ENCODE measurements at places on chromosomes 1 and 21. TPM values are rescaled to one million over a fixed set of nuclear protein-coding genes. Genes with fewer than 3 reads are reported as not detected.

DNA sequence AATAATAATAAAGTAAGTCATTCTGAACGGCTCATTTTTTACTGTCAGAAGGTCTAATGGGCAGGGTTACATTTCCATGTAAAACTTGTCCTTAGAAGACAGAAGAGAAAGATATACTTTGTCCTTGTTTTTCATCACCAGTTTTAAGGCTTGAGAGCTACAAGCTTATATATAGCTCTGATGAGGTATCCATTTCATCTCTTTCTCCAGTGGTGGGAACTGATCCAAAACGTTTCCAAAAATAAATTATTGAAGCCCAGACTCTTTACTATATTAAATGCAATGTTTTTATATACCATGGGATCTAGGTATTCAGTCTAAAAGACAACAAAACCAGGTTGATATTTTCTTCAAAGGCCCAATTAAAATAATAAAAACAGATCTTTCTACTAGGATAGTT lies 8.7 kb downstream of the B3GALNT2 start:
- peak; percentile 10 for DNase-seq

DNA sequence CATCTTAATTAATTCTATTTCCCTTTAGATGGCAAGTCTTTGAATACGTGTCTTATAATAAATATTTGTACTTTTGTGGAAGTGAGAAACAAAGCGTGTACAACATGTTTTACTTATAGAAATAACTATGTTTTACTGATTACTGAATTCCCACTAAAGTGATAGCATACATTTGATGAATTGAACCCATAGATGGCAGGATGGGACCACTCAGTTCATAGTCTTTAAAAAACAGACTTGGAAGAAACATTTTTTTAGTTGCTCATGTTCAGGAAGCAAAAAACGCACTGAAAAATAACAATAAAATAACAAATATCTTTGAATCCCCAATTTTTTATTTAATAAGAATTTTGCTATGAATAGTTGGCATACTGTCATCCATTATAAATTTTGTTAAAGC lies 507.1 kb upstream of the ZRANB2 start:
- DNase-seq: peak; percentile 32

DNA sequence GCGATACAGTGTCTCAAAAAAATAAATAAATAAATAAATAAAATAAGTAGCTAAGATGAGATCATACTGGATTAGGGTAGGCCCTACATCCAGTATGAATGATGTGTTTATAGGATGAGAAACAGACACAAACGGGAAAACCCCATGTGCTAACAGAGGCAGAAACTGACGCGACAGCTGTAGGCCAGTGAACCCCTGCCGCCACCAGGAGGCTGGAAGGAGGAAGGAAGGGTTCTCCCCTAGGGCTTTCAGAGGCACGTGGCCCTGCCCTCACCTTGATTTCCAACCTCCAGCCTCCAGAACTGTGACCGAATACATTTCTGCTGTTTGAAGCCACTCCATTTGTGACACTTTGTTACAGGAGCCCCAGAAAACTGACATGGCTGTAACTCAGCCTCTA lies 38.5 kb downstream of the CHD5 start:
- no peak for DNase-seq

GRCh38 chr1:223680188-223680587 lies 14.7 kb upstream of the CAPN8 start:
- no peak for DNase-seq

DNA sequence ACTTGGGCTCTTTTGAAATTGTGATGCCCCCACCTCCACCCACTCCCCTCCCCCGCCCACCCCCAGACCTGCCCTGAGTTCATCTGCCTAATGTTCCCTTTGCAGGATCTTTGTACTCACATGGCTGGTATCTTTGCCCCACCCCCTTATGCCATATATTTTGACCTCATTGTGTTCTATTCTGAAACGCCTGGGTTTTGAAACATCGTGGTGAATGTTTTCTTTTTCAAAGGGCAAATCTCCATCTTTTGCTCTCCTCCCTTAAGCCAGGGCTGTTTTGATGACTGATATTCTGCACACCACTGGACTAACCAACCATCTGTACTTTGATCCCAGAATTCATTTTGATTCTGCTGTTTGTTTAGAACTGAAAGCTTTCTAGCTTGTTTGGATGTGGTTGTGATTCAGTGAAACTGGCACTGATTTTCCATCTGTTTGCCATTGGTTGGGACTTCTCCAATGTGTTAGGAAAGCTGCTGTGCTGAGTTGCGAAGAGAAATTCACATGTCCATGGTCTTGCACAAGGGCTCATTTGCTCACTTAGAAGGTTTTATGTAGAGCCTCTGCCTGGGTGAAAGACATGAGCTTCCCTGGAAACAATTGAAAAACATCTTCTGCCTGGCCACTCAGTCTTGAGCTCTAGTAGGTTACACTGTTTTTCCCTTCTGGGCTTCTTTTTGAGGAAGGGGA lies 16.5 kb downstream of the SMAP2 start:
- no peak for DNase-seq

- DNase-seq: no peak
Observed at GRCh38 chr1:74003806-74004205, 194.2 kb downstream of the LRRIQ3 start.

- no peak for DNase-seq
Observed at GRCh38 chr1:47680815-47681475, 243.1 kb downstream of the FOXD2 start.

- DNase-seq: no peak
Observed at GRCh38 chr1:198606020-198606438, 32.8 kb upstream of the PTPRC start.

DNA sequence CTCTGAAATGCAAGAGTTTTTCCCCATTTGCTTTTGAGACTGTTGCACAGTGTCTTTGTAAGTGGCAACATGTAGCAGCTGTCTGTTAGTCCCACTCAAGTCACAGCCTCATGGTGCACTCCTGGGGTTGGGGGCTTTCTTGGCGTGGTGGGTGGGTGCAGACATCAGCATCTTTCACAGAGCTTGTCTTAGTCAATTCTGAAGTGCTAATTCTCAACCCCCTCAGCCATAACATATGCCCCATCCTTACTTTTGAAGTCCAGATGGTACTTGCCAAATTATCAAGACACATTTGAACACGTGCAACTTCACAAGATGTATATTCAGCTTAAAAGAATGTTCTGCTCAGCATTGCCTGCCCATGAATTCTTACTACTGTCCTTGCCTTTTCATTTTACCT lies 87.1 kb downstream of the VCAM1 start:
- no peak for DNase-seq

DNA sequence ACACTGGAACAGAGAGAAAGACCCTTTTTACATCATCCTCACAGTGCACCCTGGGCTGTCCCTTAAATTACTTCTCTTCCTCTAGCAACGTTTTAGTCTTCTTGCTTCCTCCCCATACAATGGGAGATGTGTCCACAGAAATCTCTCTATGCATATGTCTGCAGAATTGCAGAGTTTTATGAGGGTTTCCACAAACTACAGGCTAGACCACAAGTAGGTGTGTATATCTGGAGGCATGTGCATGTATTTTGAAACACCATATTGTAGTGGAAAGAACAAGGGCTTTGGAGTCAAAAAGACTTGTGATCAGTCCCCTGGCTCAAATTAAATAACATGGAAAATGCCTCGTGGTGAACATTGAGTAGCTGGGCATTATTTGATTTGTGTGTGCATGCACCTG lies 121.3 kb upstream of the IPO9 start:
- DNase-seq: no peak

DNA sequence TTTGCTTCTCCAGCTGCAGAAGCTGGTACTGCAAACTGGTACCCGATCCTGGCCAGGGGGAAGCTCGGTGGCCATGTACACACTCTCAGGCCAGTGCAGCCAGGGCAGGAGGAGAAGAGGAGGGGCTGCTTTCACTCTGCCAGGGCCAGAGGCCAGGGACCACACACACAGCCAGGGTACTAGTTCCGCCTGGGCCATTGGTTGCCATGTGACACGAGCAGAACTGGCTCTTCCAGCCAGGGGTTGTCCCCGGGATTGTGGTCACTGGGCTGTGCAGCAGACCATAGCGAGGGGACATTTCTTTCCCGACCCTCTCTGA lies 3.7 kb upstream of the SHISAL2A start:
- no peak for DNase-seq

The COA6 gene
- polyA plus RNA-seq: 31.5 TPM

The VAV3 gene
- 4.7 TPM for polyA plus RNA-seq

GRCh38 chr1:183433703-183434102 lies 15.5 kb upstream of the NMNAT2 start:
- DNase-seq: no peak

The NTMT2 gene
- 0.57 TPM for polyA plus RNA-seq

DNA sequence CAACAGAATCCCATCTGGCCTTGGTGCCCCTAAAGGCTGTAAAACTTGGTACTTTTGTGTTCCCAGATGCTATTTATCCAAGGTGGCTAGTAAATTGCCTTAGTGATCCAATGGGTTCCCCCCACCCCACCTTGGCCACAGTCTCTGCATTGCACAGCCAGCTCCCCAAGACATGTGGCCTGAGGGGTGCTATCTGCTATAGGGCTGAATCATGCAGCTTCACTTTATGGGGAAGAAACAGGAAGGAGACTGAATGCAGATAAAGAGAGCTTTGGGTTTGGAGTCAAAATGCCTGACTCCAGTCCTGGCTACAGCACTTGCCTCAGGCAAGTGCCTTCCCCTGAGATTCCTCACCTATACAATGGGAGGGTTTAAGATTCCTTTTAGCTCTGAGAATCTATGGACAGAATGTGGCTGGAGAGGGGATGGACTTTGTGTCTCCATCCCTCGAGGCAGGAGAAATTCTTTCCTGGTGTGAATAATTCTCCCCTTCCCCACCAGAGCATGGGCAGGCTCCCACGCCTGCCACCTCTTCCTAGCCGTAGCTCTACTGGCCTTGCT lies 6.5 kb downstream of the RHEX start:
- DNase-seq: no peak

The PLEKHO1 gene
- polyA plus RNA-seq: 67.3 TPM

DNA sequence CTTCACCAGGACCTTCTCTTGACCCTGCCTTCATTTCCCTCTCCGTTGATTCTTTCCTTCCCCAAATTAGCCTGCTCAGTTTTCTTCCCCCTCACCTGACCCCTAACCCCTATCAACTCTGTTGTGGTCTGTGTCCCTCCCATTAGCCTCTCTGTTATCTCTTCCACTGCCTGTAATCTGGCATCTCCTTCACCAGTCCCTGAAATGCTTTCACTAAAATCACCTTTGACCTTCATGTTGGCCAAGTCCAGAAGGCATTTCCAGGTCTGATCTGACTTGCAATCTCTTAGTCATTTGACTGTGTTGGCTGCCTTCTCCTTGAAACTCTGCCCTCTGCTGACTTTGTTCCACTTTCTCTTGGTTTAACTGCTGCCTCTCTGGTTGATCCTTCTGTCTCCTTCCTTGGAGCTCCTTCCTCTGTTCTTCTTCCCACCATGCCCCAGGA lies 28.2 kb downstream of the ATP8B2 start:
- DNase-seq: no peak

GRCh38 chr1:220796530-220796929 lies 9.8 kb downstream of the MTARC1 start:
- DNase-seq: no peak

- DNase-seq: no peak
Observed at GRCh38 chr1:80962564-80962963, 838.2 kb upstream of the ADGRL2 start.

DNA sequence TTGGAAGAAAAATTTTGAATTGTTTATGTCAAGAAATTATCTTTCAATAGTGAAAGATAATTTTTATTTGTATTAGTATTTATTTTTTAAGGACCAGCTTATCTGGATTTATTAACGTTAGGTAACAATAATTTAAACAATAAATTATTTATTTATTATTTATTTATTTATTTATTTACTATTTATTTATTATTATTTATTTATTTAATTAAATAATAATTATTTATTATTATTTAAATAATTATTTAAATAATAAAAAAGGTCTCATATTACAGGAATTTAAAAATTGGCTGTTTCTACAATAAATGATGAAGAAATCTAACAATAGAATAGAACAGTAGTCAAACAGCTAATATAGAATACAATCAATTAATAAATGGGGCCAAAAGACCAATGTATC lies 618.7 kb upstream of the BRINP3 start:
- DNase-seq: no peak

DNA sequence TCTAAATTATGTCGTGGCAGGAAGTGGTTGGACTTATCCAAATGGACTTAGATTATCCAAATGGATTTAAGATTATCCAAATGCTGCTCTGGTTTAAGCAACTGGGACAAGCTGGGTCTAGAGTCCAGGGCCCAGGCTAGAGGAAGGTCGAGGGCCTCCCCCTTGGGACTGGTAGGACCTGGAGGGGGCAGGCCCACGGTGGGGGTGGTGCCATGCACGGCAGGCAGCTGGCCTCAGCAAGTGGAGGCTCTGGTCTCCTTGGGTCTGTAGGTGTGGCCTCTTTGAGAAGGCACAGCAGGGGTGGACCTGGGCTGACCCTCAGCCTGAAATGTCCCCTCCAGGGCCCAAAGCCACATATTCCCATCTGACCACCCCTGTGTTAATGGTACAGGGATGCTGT lies 29.8 kb downstream of the PADI6 start:
- no peak for DNase-seq

The SERTAD4 gene
- not detected for polyA plus RNA-seq

DNA sequence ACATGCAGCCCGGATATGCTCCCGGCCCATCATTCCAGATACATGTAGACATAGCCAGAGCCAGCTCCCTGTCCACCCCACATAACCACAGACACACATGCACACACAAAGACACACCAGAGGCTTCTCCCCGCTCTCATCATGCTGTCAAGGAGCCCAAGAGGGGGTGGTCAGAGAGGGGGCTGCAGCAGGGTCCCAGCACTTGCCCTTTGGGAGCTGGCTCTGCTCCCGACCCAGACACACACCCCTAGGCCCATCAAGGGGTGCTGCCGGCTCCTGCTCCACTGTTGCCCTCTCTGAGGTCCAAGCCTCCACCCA lies 2.6 kb downstream of the PTAFR start:
- no peak for DNase-seq

DNA sequence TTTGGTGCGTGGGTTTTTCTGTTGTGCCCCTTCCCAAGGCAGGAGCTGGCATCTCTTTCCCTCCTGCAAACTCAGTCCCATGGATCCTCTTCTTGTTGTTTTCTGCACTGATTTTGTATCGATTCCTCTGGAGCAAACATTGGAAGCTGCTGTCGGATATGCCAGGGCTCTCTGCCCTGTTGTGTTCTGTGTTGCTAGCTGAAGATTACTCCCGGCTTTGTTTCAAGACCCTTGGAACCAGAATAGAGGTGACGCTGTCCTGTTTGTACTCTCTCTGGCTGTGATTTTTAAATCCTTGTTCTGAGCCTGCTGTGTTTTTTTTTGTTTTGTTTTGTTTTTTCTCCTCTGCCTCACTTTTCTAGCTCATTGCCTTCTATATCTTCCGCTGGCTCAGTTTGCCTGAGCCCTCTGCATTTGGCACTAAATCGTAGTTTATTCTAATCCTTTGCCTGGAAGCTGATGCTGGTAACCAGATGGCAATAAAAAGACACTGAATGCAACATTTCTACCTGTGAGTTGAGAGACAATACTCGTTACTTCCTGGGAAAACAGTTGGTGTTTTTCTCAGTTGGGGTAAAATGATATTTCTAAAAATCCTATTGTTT lies 67.0 kb downstream of the BACH1 start:
- no peak for DNase-seq

- DNase-seq: no peak
Observed at GRCh38 chr1:227424159-227424680, 105.9 kb upstream of the CDC42BPA start.

- no peak for DNase-seq
Observed at GRCh38 chr1:205074084-205074483, 10.2 kb downstream of the TMEM81 start.

- no peak for DNase-seq
Observed at GRCh38 chr1:20615946-20616846, 17.1 kb upstream of the PINK1 start.

The PRDX6 gene
- polyA plus RNA-seq: not detected

All from muscle of arm (tissue), 14 donors.